ENCODE measurements at places on chromosomes 6 and 20.

GRCh38 chr6:149454346-149454848 is 30.4 kb downstream of the ZC3H12D start:
- peak; percentile 69 for DNase-seq
- H3K4me1 ChIP-seq: peaks cover 19% of the 10 kb centered on the region
- H3K36me3 ChIP-seq: peaks cover 3% of the 10 kb centered on the region
- peaks cover 4% of the 10 kb centered on the region for H3K27me3 ChIP-seq
- peak overlapping the region; percentile 43 for H3K4me3 ChIP-seq
- H3K27ac ChIP-seq: no peak overlapping the region

GRCh38 chr6:117674991-117675657 is at the start of gene NUS1:
TSS of gene NUS1 (plus strand) at chr6:117675469. CDS start at chr6:117675671, 202 bp downstream.
- peaks cover 4% of the 10 kb centered on the region for H3K4me1 ChIP-seq
- no peak within 1 kb of the TSS for H3K27ac ChIP-seq
- DNase-seq: peak; percentile 98
- H3K27me3 ChIP-seq: no peaks in the 10 kb centered on the region
- peak within 1 kb of the TSS; percentile 91 for H3K4me3 ChIP-seq

DNA sequence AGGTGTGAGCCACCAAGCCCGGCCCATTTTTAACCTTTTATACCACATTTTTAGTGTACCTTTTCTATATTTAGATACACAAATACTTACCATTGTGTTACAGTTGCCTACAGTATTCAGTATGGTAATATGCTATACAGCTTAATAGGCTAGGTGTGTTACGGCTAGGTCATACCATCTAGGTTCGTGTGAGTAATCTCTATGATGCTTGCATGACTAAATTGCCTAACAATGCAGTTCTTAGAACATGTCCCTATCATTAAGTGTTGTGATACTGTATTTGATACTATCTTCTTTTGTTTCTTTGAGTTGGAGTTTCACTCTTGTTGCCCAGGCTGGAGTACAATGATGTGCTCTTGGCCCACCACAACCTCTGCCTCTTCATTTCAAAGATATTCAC is 387.7 kb upstream of the SASH1 start:
- DNase-seq: no peak
- no peaks in the 10 kb centered on the region for H3K36me3 ChIP-seq
- H3K4me3 ChIP-seq: no peak overlapping the region
- no peaks in the 10 kb centered on the region for H3K27me3 ChIP-seq
- H3K4me1 ChIP-seq: peaks cover 5% of the 10 kb centered on the region

- H3K36me3 ChIP-seq: no peaks in the 10 kb centered on the region
- no peak overlapping the region for H3K4me3 ChIP-seq
- H3K27me3 ChIP-seq: no peaks in the 10 kb centered on the region
Observed at GRCh38 chr6:142850679-142851423, 94.1 kb downstream of the HIVEP2 start.

DNA sequence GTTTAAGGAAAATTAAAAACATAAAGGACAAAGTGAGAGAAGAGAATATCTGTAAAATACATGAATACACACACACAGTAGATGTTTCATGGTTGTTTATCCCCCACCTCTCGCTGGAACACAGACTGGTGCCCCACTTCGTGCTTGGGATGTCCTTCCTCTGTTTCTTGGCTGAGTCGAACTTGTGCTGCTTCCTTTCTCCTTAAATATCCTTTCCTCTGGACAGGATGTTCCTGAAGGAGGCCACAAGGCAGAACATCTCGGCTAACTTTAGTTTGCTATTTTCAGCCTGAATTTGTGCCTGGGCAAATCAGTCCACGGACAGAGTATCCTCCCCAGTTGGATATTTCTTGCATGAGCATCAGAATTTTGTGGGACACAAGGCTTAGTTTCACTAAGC is 54.7 kb upstream of the ZMYND8 start:
- H3K27ac ChIP-seq: no peak overlapping the region
- no peak for DNase-seq
- no peak overlapping the region for H3K4me3 ChIP-seq
- H3K36me3 ChIP-seq: no peaks in the 10 kb centered on the region
- no peaks in the 10 kb centered on the region for H3K4me1 ChIP-seq

GRCh38 chr20:59153355-59153681 is 10.3 kb upstream of the ZNF831 start:
- no peaks in the 10 kb centered on the region for H3K27me3 ChIP-seq
- H3K4me1 ChIP-seq: no peaks in the 10 kb centered on the region
- no peak overlapping the region for H3K4me3 ChIP-seq
- H3K27ac ChIP-seq: no peak overlapping the region
- no peak for DNase-seq
- H3K36me3 ChIP-seq: no peaks in the 10 kb centered on the region

DNA sequence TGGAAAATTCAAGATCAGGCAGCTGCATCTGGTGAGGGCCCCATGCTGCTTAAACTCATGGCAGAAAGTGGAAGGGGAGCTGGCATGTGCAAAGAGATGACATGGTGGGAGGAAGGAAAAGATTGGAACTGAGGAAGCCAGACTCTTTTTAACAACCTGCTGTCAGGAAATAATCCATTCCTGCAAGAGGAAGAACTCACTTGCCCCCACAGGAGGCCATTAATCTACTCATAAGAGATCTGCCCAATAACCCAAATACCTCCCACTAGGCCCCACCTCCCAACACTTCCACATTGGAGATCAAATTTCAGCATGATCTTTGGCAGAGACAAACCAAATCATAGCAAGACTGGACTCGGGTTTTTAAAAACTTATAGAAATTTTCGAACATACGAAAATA is 200.5 kb upstream of the KCNQ5 start:
- no peak overlapping the region for H3K4me3 ChIP-seq
- peaks cover 4% of the 10 kb centered on the region for H3K27me3 ChIP-seq
- H3K36me3 ChIP-seq: no peaks in the 10 kb centered on the region
- no peak for DNase-seq
- H3K4me1 ChIP-seq: no peaks in the 10 kb centered on the region

DNA sequence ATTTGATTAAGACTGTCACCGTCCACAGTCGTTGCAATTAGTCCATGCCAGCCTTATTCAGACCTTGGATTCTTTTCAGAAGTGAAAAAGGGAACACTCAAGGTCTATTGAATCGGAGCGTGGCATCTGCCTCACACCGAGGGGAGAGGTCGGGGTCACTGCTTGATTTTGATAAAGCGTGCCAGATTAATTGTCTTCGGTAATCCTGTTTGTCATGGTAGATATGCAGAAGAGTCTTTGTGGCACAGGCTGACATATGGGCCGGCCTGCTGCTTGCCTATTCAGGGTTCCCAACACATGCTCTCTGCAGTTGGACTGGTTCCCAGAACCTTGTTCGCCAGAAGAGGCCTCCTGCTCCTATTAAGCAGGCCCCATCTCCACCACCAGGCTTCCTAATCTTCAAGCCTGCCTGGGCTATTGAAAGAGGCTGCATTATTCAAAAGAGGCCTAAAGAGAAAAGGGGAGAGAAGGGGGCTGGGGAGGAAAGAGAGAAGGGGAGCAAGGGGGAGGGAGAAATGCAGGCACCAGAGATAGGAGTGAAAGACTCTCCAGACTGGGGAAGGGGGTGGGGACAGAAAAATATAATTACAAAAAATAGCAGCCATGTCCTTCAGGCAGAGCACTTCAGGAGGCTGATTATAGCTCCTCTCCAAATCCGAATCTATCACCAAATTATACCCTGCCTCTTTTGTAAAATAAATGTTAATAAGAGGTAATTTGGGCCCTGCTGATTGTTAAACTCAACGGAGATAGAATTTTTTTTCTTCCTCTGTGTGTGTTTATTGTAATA is 611.3 kb downstream of the HDGFL1 start:
- no peaks in the 10 kb centered on the region for H3K4me1 ChIP-seq
- H3K36me3 ChIP-seq: no peaks in the 10 kb centered on the region
- no peaks in the 10 kb centered on the region for H3K27me3 ChIP-seq

DNA sequence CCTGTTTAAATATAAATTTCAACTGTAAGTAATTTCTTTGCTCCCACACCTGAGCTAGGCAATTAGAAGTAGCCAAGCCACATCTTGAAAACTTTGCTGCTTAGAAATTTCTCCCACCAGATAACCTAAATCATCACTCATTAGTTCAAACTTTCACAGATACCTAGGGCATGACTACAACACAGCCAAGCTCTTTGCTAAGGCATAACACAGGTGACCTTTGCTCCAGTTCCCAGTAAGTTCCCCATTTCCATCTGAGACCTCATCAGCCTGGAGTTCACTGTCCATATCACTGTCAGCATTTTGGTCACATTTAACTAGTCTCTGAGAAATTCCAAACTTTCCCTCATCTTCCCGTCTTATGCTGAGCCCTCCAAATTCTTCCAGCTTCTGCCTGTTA is 79.8 kb upstream of the OPRM1 start:
- no peaks in the 10 kb centered on the region for H3K36me3 ChIP-seq
- H3K27me3 ChIP-seq: no peaks in the 10 kb centered on the region
- no peak for DNase-seq
- peaks cover 3% of the 10 kb centered on the region for H3K4me1 ChIP-seq

DNA sequence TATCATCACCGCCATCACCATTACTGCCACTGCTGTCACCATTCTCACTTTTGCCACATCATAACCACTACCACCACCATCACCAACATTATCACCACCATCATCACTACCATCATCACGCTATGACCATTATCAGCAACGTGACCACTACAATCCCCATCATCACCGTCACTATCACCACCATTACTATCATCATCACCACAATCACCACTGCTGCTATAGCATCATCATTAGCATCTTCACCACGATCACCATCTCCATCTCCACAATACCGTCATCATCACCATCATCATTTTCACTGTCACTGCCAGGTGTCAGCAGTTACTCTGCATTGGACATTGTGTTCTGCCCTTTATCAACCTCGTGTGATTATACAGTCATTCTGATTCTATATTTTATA is 19.0 kb downstream of the CST4 start:
- H3K27me3 ChIP-seq: no peaks in the 10 kb centered on the region
- no peaks in the 10 kb centered on the region for H3K36me3 ChIP-seq
- H3K4me1 ChIP-seq: peaks cover 6% of the 10 kb centered on the region
- no peak overlapping the region for H3K27ac ChIP-seq

GRCh38 chr6:111782887-111783466 is 90.3 kb downstream of the FYN start:
- no peak for DNase-seq
- H3K27me3 ChIP-seq: no peaks in the 10 kb centered on the region
- no peak overlapping the region for H3K27ac ChIP-seq
- H3K4me1 ChIP-seq: peaks cover 3% of the 10 kb centered on the region

DNA sequence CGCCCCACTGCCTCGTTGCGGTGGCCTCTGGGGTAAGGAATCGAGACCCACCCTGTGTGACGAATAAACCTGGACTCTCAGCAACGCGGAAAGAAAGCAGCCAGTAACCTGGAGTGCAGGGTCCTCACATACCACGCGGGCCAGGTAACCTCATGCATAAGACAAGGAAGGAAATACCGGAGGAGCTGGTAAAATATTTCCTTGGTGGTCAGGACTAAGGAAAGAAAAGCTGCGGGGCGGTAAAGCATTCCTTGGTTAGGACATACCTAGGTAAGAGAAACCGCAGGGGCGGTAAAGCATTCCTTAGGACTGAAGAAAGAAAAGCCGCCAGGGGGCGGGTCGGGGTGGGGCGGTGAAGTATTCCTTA is 80.7 kb downstream of the SYTL3 start:
- H3K27ac ChIP-seq: no peak overlapping the region
- H3K4me3 ChIP-seq: no peak overlapping the region
- no peak for DNase-seq
- H3K4me1 ChIP-seq: no peaks in the 10 kb centered on the region

DNA sequence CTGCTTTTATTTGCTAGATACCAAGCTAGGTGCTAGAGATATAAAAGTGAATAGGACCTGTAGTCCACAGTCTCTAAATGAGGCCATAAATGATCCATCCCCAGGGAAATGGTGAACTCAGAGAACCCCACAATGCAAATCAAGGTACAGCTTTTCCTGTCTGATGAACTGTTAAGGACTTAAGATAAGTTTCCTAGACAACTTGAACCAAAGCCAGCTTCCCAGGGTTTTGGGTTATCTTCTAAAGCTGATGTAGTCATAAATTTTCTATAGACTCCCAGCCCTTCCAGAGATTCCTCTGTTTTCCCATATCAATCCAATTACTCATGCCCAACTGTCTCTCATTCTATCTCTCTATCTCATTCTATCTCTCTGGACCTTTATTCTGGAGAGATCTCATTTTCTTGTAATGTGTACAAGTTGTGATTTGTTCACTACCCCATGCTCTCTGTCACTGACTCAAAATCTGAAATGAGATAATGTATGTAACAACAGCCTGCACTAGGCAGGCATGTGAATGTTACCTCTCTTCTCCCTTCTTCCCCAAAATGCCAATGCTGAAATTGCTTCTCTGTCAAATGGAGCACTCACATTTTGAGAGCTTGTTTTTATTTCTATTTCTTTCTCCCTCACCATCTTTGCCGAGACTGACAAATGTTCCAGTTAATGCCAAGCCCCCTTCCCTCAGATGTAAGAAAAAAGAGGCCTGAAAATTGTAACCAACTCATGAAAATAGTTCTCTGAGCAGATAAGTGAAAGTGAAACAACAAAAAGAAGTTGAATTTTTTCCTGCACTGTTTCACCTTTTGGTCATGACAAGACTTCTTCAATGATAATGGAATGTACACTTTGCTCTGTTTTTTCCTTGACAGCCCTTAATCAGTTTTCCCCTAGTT is 279.9 kb downstream of the SLC35F1 start:
- no peaks in the 10 kb centered on the region for H3K27me3 ChIP-seq
- peak; percentile 50 for DNase-seq
- no peaks in the 10 kb centered on the region for H3K36me3 ChIP-seq
- H3K4me1 ChIP-seq: no peaks in the 10 kb centered on the region
- H3K4me3 ChIP-seq: peak overlapping the region; percentile 57

DNA sequence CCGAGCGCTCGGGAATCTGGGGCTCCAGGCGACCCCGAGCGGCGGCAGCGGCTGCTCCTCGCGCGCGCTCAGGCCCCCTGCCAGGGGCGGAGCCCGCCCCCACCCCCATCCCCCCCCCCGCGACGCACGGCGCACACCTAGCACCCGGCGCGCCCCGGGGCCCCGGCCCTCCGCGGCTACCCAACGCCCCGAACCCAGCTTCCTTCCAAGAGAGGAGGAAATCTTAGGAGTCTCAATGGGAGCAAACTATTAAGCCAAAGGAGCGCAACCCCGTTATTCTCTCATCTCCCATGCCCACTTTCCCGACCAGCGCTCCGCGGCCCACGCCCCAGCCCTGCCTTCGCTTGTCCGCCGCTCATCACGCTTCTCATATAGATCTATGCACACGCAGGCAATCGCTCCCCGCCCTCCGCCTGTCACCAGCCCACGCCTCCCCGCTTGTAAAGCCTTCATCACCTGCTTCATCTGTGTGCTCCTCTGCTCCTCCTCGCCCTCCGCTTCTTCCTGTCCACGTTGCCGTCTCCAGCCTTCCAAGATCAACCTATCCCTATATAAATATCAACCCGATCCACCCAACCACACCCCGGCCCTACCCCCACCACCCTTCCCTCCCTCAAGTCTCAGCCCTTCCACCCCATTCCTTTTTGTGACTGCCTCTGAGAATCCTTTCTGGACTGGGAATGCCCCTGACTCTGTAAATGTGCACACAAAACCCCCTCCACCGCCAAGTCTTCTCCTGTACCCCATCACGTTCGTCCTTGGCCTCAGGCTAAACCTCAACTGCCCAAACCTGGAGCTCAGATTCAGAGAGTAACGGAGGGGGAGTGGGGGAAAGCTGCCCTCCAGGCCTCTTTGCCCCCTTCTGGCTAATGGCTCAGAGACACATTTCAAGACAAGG is at the start of gene DLK2:
Gene DLK2 (minus strand): TSS at position 18 of the 898 bp plus-strand sequence. CDS start 723 bp downstream, outside the sequence.
- peaks cover 20% of the 10 kb centered on the region for H3K27me3 ChIP-seq
- H3K27ac ChIP-seq: no peak within 1 kb of the TSS
- DNase-seq: peak; percentile 30
- peaks cover 19% of the 10 kb centered on the region for H3K36me3 ChIP-seq
- peak within 1 kb of the TSS; percentile 48 for H3K4me3 ChIP-seq

GRCh38 chr6:122116119-122116834 is 283.2 kb upstream of the HSF2 start:
- H3K27me3 ChIP-seq: no peaks in the 10 kb centered on the region
- no peaks in the 10 kb centered on the region for H3K36me3 ChIP-seq
- H3K4me1 ChIP-seq: no peaks in the 10 kb centered on the region
- H3K4me3 ChIP-seq: no peak overlapping the region
- no peak for DNase-seq
